ENCODE measurements at places on chromosomes 13 and 19.

GRCh38 chr19:4061178-4061682 is 5.5 kb downstream of the ZBTB7A start:
- no peak for DNase-seq

- no peak for DNase-seq
Measured at GRCh38 chr19:8396563-8397203, 6.5 kb downstream of the RAB11B start.

- no peak for DNase-seq
Measured at GRCh38 chr13:40922437-40923040, 96.6 kb downstream of the ELF1 start.

- no peak for DNase-seq
Measured at GRCh38 chr19:18020212-18021085, 12.5 kb downstream of the ARRDC2 start.

DNA sequence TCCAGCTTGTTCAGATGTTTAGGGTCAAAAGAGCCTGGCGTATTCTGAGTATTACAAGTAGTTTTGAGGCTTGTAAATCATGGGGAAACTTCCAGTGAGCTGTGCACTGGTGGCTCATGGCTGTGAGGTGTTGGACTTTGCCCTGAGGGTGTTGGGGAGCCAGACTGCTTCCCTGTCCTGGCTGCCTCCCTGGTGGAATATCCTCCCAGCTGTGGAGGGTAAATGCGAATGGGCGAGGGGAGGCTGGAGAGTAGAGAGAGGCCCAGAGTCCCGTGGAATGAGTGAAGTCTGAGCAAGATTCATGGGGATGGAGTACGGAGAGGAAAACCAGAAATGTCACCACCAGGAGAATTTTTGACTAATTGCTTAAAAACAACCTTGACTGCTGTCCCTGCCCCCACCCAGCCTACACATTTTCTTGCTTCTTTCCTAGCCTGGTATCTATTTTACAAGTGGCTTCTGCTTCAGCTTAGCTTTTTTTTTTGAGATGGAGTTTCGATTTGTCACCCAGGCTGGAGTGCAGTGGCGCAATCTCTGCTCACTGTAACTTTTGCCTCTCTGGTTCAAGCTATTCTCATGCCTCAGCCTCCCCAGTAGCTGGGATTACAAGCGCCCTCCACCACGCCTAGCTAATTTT is 3.7 kb downstream of the SNRPA start:
- no peak for DNase-seq

DNA sequence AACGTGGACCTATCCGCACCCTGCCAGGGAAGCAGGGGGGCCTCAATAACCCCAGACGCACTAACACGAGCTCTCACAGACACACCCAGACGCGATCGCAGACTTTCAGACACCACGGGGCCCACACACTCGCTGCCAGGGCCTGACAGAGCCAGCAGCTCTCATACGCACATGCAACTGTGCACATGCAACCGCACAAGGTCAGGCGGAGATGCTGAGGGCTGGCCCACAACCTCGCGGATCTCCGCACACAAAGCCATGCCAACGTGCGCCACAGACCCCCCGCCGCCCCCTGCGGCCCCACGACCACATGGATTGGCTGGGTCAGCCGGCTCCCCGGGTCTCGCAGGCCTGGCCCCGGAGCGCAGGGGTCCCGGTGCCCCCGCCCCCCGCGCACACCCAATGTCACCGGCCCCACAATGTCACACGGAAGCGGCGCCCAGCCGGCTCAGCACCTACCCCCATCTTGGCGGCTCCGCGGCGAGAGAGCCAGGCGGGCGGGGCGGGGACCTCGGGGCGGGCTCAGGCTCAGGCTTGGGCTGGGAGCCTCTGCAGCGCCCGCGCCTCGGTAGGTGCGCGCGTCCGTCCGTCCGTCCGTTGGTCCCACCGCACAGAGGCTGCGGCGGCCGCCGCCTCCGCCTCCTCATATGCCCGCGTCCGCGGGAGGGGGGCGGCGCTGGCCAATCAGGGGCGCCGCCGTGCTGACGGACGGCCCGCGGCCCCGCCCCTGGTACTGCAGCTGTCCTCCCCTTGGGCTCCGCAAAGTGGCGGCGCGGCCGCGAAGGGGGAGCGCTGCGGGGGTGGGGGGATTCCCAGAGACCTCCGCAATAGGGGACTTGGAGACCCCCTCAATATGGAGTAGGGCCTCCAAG is at the start of gene ATP1A3:
ATP1A3 (minus strand) TSS at position 619 of the 872 bp plus-strand sequence; CDS start at position 465, 154 bp downstream.
- DNase-seq: no peak

DNA sequence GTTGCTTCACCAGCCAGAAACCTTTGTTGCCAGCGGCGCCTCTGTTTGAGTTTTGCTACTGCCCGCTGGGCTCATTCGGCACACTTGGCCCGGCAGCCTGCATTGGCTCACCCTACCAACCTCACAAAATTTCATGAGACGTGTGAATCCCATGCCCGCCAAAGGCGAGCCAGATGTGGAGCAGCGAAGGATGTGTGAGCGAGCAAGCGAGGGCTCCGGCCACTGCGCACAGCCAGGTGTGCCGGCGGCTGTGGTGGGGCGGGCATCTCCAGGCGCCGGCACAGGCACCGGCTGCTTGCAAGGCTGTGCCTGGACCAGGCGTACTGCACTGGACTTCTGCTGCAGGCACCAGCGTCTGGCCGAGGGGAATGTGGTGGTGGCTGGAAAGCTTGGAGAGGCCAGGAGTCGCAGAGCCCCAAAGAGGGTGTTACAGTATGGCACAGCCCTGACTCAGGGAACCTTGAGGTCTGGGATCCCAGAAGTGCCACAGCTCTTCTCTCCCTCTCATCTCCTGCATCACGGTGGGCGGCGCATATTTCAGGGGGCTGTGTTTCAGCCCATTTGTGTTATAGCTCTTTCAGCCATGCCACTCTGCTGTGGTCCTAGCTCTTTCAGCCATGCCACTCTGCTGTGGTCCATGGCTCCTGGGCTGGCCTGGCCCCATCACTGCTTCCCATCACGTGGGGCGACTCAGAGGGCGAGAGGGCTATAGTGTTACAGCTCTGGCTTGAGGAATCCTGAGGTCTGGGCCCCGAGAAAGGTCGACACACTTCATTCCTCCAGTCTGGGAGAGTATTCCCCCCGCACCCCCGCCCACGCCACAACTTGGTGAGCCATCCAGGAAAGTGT is 592.0 kb upstream of the SLITRK5 start:
- no peak for DNase-seq

DNA sequence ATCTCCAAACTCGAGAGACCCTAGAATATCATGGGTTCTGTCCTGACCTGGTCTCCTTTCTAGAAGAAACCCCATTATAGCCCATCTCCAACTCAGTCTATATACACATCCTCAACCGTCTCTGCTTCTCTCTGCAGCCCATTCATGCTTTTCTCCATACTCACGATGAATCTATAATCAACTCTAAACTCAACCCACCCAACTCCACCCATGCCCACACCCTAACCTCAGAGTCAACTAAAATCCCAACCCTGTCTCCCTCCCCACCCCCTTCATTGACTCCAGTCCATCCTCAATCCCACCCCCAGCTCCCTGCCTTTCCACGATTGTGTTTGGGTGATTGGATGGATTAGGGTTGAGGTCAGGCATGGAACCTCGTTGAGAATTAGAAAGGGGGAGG is 1.8 kb downstream of the SBK3 start:
- DNase-seq: no peak

DNA sequence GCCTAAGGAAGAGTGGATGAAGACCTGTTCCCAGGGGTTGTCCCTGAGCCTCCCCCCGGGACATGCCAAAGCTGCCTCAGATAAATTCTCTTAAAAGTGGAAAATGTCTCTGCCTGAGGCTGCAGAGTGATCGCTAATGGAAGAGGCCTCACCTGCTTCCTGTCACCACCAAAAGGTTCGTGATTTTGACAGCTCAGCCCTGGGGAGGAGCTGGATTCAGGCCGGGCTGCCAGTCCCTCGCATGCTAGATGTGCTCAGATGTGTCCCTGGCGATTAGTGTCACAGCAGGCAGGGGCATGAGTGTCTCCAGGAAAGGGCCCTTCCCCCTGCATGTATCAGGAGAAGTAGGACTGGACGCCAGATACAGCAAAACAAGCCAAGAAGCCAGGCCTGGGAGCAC is 626.5 kb downstream of the UQCRFS1 start:
- DNase-seq: no peak

DNA sequence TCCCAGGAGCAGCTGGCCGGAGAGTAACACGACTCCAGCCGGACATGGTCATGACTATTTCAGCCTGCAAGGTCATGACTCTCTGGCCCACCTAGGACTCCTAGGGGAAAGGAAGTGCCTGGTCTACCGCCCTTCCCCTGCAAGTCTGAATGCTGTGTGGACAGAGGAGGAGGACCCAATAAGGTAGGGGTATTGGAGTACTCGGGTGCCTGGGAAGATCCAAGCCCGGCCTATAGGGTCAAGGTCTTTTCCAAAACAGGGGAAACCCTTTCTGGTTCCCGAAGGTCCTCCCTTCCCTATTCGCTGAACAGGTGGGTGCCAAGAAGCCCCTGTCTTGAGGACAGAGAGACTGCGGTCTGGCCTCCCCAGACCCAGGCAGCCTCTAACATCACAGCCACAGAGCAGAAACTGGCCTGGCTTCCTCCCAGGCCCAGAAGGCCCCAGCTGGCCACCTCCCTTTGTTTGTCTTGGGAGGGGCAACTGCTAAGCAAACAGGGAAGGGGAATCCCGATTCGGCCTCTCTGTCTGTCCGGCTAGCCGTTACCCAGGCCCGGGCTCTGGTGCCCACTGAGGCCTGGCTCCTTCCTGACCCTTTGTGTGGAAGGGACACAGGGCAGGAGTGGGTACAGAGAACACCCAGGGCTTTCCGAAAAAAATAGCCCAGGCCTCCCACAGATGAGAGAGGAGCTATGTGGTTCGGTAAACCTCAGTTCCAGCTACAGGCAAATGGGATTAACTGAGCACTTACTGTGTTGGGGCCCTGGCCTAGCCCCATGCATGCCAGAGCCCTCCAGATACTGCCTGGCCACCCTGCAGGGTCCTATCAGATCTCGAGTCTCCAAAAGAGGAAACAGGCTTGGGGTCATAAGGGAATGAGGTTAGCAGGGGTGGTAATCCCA is 5.2 kb upstream of the GRAMD1A start:
- DNase-seq: no peak

DNA sequence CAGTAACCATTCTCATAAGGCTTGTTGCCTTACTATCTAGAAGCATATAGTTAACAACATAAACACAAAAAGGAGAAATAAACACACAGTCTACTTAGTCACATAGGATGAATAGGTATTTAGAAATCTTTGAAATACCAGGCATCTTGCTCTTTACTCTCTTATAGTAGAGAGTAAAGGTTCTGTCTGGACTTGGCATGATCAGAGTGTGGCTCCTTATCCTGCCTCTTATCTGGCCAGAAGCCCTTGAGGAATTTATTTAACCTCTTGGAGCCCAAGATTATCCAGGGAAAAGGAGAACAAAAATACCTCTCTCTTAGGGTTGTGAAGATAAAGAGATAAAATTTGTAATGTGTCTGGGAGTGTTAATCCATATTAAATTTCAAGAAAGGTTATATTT is 100.2 kb upstream of the MBNL2 start:
- DNase-seq: no peak

DNA sequence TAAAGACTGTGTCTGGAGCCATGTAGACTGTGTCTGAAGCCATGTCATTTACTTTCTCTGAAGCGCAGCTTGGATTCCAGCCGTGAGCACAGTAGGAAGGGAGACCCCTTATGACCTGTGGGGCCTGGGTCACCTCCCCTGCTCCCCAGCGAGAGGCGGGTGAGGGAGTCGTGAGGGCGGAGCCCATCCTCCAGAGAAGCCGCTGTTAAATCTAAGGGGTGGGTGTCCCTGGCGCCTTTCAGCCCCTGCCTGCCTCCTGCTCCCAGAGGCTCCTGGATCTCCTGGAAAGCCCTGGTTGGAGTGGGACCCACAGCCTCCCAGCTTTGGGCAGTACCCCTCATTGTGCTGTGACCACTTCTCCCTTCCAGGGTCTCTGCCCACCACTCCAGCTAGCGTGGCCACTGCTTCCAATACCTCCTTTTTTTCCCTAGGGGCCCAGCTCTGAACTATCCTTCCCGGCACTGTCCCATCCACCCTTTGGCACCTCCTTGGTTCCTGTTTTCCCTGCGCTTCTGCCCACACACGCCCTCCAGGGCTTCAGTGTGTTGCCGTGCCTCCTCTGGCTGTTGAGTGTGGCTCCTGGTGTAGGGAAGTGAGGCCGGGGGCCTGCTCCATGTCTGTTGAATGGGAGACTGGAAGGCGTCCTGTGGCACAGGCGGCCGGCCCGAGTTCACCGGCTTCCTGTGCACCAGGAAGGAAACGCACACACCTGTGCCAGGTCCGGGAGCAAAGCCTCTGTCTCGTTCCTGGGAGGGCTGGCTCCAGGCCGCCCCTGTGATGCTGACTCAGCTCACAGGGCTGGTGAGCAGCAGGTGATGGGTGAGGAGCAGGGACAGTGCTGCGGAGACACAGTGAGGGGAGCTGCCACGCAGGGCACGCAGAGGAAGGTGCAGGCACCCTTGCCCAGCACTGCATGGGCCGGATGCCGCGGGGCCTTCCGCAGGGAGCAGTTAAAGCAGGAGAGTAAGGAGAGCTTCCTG is 29.4 kb downstream of the ATP4B start:
- no peak for DNase-seq

DNA sequence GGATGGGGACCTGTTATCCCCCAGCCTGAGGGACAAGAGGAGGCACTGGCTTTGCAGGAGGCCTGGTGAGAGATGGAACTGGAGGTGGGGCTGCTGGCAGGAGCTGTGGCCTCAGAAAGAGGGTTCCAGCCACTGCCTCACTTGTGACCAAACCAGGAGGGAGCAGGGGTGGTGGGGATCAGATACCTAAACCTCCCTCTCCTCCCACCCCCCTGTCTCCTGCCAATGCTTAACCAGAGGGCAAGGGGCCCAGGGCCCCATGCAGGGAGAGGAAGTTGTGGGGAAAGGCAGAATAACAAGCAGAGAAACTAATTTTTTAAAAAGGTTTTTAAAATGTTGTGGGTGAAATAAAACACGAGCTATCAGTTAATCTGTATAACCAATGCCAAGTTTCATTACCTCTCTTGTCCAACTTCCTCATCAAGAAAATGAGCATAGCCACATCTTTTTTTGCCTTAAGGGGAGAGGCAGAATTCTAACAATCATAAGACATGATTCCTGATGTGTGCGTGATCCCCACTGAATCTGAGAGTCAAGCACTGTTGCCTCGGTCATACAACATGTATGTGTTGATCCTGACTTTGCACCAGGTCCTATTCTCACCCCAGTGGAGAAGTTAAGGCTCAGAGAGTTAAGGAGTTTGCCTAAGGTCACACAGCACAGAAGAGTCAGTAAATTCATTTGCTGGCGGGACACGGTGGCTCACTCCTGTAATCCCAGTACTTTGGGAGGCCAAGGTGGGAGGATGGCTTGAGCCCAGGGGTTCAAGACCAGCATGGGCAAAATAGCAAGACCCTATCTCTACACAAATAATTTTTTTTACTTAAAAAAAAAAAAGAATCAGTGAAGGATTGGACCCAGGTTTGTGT is 12.9 kb downstream of the FXYD5 start:
- DNase-seq: no peak

GRCh38 chr19:45508861-45509691 is 1.8 kb downstream of the VASP start:
- DNase-seq: no peak

GRCh38 chr13:112457081-112457480 is 80.9 kb downstream of the SPACA7 start:
- DNase-seq: no peak

GRCh38 chr13:47796816-47797215 is 204.3 kb downstream of the SUCLA2 start:
- DNase-seq: no peak
